ENCODE measurements at places on chromosomes 5 and 9.

- DNase-seq: no peak
These were observed 24.3 kb upstream of the ENHO start for GRCh38 chr9:34546834-34547827.

DNA sequence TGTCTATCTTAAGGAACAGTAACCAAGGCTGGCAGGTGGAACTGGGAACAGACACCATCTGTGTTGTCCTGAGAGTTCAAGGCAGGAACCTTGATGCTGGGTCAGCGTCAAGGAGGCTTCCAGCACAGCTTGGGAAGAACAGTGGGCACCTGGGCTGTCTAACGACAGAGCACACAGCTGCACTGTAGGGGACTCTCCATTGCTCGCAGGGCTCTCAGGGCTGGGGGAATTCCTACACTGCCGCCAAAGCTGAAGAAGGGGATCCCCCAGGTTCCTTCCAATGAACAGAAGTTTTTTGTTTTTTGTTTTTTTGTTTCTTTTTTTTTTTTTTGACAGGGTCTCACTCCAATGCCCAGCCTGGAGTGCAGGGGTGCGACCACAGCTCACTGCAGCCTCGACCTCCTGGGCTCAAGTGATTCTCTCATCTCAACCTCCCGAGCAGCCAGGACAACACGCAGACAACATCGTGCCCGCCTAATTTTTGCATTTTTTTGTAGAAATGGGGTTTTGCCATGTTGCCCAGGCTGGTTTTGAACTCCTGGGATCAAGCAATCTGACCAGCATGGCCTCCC, 81.9 kb downstream of the PTPN3 start:
- DNase-seq: no peak

DNA sequence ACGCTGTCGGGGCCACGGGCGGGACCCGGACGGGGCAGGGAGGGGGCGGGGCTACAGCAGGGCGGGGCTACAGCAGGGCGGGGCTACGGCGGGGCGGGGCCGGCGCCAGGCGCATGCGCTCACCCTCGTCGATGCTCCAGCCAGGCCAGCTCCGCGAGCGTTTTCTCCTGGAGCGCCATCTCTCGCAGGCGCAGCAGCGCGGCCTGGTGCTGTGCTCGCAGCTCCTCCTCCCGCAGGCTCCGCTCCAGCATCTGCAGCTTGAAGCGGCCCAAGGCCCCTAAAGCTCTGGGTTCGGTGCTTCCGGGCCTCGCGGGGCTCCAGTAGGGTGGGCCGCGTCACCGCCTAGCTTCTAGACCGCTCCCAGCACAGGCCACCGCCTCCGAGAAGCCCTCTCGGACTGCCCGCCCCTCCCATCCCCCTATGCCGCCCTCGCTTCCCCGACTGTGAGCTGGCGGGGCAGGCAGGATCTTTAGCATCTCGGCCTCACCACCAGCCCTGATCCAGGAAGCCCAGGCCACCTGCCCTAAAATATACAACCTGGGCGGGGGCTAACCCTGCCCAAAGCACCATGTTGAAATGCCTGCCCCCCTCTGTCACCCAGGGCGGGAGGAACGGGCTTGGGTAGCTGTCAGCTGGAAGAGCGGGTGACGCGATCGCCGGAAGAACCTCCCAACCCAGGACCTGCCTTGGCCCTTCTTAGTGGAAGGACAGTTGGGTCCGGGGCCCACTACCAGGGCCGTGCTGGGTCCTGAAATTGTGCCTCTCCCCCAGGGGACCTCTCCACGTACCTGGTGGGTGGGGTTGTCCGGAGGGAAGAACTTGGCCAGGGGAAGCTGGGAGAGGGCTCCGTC, 21.9 kb upstream of the QSOX2 start:
- no peak for DNase-seq

- DNase-seq: no peak
These were observed 39.0 kb downstream of the ITK start for GRCh38 chr5:157219491-157220271.

GRCh38 chr9:1709347-1709746, 305.8 kb upstream of the SMARCA2 start:
- DNase-seq: no peak

GRCh38 chr5:31916327-31916726, 257.8 kb downstream of the GOLPH3 start:
- no peak for DNase-seq

DNA sequence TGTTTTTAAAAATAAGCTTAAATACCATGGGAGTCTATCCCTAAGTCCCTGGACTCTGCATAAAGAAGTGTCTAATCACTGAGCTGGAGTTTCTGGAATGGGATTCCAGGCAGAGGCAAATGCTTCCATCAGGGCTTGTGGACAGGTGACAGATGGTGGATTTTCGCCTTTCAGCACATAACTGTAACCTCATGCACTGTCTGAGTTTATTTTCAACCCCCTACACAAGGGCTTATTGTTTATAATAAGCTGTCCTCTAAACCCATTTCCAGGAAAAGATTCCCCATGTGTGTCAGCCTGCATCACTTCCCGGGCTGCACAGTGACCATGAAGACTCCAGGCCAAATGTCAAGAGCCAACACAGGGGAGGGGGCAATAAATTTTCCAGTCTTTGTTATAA, 264.0 kb downstream of the PIK3R1 start:
- DNase-seq: no peak

DNA sequence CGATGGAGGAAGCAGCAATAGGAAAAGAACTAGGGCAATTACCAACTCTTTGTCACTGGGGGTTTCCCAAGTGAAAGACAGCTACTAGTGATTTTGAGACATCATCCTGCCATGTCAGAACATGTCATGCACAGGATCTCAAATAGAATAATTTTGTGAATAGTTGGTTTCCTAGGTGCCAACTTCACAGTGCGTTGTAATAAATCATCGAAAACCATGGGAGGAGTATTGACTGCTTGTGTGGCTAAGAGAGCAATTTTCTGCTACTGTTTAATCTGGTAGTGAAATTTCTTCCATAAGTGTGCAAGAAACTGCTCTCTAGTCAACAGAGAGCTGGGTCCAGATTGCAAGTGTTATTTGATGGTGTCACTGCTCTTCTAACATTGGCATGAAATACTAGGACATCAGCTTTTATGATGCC, 168.6 kb downstream of the NNT start:
- DNase-seq: no peak

DNA sequence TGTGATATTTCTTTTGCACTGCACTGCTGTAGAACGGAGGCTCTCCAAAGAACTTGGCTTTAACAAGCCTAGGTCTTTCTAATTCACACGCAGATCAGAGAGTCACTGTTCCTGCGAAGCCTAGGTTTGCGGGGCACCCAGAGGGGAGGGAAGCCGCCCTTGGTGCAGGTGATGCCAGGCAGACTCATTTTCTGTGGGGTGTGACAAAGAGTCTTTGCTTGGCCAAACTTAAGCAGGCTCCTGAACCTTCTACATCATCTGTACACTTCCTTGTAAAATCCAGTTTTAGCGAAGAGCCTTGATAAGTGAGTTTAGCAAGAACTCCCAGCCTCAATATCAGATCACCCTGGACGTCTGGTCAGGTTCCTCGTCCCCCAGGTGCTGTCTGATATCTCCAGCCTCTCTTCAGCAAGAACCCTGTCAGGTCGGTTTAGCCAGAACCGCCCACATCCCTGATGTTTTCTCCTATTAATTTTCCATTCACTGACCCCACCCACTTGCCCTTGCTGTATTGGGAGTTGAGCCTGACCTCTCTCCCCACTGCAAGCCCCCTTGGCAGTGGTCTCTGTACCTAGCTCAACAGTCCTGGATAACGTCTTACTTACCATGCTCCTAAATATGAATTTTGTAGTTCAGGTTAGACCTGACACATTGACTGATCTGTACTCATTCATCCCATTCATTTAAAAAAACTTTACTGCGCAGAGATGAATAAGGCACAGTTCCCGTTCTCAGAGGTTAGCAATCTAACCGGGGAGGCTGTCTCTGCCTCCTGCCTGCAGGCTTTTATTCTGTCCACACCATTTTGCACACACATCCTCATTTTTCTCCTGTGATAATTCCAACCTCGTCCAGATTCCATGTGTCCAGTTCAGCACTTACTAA, 880 bp upstream of the UBAC1 start:
- no peak for DNase-seq

- no peak for DNase-seq
These were observed 137.4 kb downstream of the SCAMP1 start for GRCh38 chr5:78497573-78498533.

DNA sequence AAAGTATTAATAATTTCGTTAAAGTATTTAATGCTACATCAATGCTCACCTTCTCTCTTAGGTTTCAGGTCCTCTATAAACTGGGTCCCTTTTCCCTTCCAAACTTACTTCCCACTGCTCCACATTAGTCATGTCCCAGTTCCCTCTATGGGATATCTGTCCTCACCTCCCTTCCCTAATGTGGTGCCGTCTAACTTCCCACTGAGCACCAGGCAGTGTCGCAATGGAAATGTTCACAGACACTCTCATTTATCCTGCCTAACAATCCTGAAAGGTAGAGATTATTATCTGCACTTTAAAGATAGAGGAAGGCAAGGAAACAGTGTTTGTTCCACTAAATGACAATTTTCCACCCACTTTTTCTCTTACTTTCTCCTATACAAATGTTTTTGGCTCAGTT, 329.7 kb downstream of the CWC27 start:
- DNase-seq: no peak

- DNase-seq: no peak
These were observed 76.0 kb downstream of the FCHO2 start for GRCh38 chr5:73031839-73032238.

GRCh38 chr5:77035950-77036349, 5.7 kb downstream of the AGGF1 start:
- DNase-seq: no peak

DNA sequence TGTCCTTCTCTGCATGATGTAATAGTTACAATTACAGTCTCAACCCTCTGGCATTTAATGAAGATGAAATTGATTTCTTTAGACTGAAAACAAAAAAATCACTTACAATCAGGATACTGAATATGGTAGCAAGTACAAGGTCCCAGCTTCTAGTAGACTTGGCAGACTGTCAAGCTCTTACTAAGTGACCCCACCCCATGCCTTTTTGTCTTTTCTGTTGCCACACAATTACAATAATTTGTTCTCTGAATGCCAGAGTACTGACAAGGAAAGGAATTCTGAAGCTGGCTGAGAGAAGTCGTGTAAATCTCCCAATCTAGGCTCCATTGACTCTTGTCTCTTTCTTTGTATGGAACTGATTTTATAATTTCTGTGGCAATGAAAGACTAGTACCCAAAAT, 154.2 kb downstream of the TMC1 start:
- DNase-seq: no peak

DNA sequence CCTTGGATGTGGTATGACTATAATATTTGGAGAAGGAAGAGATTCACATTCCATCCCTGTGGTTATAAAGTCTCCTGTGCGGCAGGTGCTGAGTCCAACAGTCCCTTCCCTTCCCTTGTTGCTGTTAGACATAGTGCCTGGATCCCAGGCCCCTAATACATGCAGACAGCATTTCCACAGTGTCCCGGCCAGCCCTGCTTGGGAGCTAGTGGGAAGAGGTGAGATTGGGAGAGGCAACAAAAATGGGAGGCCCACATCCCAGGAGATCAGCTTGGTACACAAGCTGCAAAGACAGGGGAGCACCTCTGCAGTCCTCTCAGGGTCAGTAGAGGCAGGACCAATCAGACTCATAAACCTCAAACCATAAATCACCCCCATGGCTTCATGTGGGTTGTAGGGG, 3.3 kb upstream of the NEURL1B start:
- no peak for DNase-seq

- DNase-seq: no peak
These were observed 654 bp downstream of the PURA start for GRCh38 chr5:140114341-140115185.

GRCh38 chr5:73451224-73452130, 2.9 kb upstream of the FOXD1 start:
- DNase-seq: no peak

GRCh38 chr5:28301712-28302111, 1263.3 kb upstream of the CDH9 start:
- DNase-seq: no peak

- DNase-seq: no peak
These were observed 240.4 kb downstream of the IRX2 start for GRCh38 chr5:2511126-2511525.

GRCh38 chr5:92313385-92313784, 930.3 kb upstream of the ARRDC3 start:
- DNase-seq: no peak

- DNase-seq: no peak
These were observed 66.6 kb downstream of the ZNF474 start for GRCh38 chr5:122195802-122196394.

DNA sequence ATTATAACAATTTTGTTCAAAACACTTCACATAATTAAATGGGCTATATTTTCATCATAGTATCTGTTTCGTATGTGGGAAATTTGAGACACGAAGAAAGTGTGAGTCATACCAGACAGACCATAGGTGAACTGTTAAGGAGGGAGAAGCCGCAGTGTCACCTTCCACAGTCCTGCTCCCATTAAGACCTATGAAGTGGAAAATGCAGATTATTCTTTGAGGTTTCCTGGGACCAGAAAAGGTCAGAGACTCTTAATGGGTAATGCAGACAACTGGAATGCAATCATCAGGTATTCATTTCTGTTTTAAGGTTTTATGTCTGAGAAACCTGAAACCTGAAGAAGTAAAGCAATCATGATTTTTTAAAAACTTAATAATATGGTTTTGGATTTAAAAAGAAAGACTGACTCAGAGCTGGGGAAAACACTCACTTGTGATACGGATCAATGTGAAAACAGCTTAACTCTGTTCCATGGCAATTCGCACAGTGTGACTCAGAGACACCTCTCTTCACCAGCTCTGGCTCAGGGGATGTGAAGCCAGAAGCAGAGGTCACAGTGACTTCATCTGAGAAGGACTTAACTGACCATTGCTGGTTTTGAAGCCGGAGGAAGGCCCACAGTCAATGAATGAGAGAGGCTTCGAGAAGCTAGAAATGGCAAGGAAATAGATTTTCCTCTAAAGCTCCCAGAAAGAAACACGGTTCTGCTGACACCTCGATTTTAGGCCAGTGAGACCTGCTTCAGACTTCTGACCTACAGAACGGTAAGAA, 17.2 kb upstream of the GCNT1 start:
- no peak for DNase-seq

DNA sequence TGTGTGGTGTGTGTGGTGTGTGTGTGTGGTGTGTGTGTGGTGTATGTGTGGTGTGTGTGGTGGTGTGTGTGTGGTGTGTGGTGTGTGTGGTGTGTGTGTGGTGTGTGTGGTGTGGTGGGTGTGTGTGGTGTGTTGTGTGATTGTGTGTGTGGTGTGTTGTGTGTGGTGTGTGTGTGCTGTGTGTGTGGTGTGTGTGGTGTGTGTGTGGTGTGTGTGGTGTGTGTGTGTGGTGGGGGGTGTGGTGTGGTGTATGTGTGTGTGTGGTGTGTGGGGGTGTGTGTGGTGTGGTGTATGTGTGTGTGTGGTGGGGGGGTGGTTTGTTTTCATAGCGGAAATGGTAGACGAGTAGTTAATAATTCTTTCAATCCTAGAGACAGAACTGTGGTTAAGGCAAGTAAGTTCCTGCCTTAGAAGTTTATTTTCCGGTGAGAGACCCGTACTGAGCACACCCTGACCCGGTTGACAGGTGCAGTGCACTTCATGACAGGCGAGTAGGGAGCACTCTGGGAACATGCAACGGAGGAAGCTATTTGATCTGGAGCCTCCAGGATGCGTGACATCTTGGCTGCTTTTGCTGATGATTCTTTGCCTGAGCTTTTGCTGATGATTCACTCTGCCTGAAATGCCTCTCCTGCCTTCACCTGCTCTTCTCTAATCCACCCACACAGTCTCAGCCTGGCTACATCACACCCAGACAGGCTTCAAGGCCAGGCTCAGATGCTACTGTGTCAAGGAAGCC, 21.7 kb upstream of the FAT2 start:
- no peak for DNase-seq

All from cortex of kidney (tissue), 1 donor.